ENCODE measurements at places on chromosomes 11 and 22. TPM values are rescaled to one million over a fixed set of nuclear protein-coding genes. Genes with fewer than 3 reads are reported as not detected.

Gene KDM4E
- total RNA-seq: not detected

Gene FAM111B
- 0.89 TPM for total RNA-seq

Gene OR10A2
- not detected for total RNA-seq

Gene GDPD4
- 0.69 TPM for total RNA-seq

Gene MRGPRF
- total RNA-seq: 14.7 TPM

Gene CD3D
- not detected for total RNA-seq

Gene TRIM49
- not detected for total RNA-seq

Gene CHRNA10
- 0.59 TPM for total RNA-seq

Gene OR5P2
- not detected for total RNA-seq

Gene ADM2
- 6.5 TPM for total RNA-seq

Gene BTG4
- not detected for total RNA-seq

Gene RAG2
- not detected for total RNA-seq

Gene CCDC81
- total RNA-seq: 7.7 TPM

Gene CBLIF
- total RNA-seq: not detected

Gene SCARF2
- total RNA-seq: 72.7 TPM

Gene MAML2
- total RNA-seq: 28.7 TPM

Gene SMDT1
- 2.7 TPM for total RNA-seq

Gene SCGB1A1
- not detected for total RNA-seq

Gene SLC17A6
- not detected for total RNA-seq

Gene CFAP300
- total RNA-seq: 5.3 TPM

Gene ARHGAP8
- not detected for total RNA-seq

Gene MGAT3
- total RNA-seq: under 0.01 TPM

Gene SLC29A2
- total RNA-seq: 0.97 TPM

Gene PLA2G3
- 0.23 TPM for total RNA-seq

Gene CASTOR1
- 11.5 TPM for total RNA-seq

Gene FAM180B
- not detected for total RNA-seq

Gene PRRG4
- total RNA-seq: under 0.01 TPM

Gene PCF11
- total RNA-seq: 42.8 TPM

Gene BIRC3
- total RNA-seq: 9.0 TPM

Gene SPDYC
- total RNA-seq: not detected

Gene STIP1
- 90.0 TPM for total RNA-seq

Gene RASGRP2
- total RNA-seq: 0.09 TPM

Gene LMO2
- total RNA-seq: not detected

Gene SEPTIN5
- 14.8 TPM for total RNA-seq

Gene KCNQ1OT1
- total RNA-seq: 5.0 TPM

Gene IL10RA
- 0.09 TPM for total RNA-seq

Gene CDON
- total RNA-seq: 7.1 TPM

Gene MMP12
- 0.18 TPM for total RNA-seq

Gene IGSF9B
- under 0.01 TPM for total RNA-seq

Gene RTN4RL2
- not detected for total RNA-seq

Gene KCTD14
- total RNA-seq: 0.42 TPM

Gene TMEM126A
- total RNA-seq: 35.6 TPM

Gene MEI1
- 0.28 TPM for total RNA-seq
